ENCODE measurements at places on chromosomes 5 and 9.

GRCh38 chr5:106423109-106423897, 1247.4 kb downstream of the EFNA5 start:
- DNase-seq: no peak

- DNase-seq: no peak
Observed at GRCh38 chr9:87661241-87661640, 64.7 kb upstream of the CTSL start.

DNA sequence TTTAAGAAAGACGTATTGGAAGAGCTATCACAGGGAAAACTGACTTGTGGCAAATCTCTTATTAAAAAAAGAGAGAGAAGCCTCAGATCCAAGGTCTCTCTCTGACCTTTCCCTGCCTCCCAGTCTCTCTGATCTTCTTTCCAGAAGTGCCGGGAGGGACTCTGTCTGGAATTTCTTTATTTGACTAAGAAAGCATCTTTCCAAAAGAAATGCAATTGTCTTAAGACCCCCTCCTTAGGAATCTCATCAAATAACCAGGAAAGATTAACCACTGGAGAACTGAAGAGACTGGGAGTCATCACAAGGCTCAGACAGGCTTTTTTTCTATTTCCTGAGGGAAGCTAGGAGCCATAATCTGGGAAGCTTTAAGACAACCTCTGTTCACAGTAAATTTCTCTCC, 4.6 kb downstream of the C1QTNF3 start:
- no peak for DNase-seq

DNA sequence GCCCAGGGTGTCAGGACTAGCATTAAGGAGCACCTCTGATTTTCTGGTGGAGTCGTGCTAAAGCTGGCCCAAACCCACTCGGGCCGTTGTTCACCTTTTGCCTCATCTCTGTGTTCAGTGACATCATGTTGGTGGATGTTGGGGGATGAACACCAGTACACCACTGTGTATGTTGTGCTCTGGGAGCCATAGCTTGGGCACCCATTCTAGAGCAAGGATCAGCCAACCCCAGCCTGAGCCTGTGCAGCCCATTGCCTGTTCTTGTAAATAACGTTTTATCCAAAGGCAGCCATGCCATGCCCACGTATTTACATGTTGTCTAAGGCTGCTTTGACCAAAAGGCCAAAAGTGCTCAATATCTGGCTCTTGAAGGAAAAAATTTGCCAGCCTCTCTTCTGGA, 245.6 kb downstream of the FANCC start:
- no peak for DNase-seq

DNA sequence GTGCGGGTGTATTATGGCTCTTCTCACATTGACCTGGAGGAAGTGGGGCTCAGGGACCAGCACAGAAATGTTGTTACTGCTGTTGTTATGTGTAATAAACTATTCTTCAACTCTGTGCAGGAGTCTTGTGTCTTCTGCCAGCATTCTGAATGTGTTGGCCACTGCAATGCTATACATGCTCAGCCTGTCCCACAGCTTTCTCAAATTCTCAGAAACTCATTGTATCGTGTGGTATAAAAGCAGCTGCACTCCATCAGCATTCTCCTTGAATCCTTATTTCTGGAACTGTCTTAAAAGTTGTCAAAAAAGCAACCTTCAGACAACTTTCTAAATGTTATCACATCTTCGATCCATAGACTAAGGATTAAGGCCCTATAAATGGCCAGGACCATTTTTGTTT, 72.0 kb downstream of the ZNF474 start:
- DNase-seq: no peak

Data from HCEC 1CT (cell line).